ENCODE measurements at places on chromosomes 11 and 22.

DNA sequence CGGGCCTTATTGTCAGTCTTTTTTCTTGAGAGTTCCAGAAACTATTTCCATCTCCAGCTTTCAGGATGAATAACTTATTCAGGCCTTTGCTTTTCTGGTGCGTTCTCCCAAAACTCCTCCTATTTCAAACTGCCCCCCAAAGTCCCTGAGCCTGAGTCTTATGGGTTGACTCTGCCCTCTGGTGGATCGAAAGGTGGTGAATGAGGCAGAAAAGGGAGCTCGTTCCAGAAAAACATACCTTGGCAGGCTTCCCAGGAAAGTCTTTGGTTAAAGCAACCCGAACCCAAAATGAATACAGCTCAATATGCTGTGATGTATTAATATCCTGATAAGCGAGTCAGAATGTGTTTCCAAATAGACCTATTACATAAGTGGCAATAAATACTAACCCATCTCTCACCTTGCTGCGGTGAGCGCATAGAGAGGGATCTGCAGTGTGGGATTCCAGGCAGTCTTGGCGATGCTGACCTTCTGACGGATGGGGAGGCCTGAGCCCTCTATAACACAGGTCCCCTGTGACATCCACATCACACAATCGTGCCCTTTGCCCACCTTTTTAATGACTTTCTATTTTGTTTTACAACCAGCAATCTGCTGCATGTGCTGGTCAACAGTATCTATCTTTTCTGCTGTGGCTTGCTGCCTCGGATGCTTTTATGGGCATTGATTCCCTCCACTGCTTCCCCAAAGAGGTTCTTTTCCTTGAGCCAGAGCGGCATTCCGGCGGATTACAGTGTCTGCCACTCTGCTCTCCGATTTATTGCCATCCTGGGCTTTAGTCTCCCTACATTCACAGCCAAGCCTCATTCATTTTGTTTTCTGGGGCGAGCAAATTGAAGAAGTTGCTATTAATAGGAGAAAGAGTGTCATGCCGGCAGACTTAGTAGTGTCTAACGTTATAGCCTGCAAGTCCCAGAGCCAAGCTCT, 756.8 kb downstream of the NTM start:
- no peak for DNase-seq

DNA sequence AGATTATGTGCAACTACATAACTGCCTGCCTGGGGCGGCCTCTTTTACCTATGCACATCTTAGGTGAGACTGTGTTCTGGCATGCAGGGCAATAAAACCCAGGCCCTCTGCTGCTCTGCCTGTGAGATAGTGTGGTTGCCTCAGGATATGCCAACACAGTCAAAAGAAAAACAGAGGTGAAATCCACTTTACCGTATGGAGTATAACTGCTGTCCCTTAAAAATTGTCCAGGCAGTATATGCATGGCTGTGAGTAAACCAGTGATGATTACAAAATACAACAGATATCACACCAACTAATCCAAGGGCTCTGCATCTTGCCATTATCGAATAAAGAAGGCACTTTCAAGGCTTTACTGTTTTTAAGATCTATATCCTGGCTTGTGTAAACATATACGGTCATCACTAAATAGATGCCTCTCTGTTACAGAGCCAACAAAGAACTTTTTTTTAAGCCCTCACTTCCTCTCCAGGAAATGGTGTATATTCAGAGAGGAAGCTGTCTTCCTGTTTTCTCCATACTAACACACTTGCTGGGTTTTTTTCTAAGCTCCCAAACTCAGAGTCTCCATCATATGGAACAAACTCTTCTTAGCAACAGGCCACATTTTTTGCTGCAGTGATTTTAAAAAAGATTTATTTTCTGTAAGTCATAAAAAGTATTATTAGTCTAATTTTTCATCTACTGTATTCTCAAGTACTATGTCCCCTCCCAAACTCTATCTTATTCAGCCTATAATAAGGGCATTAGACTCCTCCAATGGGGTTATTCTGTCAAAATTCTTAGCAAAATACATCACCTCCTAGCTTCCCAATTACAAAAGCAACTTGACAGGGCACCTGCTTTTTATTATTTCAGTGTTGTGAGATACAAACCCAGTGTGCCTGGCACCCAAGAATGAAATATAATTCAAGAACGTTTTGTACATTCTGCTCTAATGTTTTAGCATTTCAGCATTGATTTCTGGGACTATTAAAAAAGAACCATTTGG, 135.2 kb downstream of the MAML2 start:
- no peak for DNase-seq

- DNase-seq, result no peak
Measured at GRCh38 chr22:36220451-36220921, 18.8 kb downstream of the APOL2 start.

GRCh38 chr11:48165426-48165825, 51.2 kb upstream of the OR4B1 start:
- no peak for DNase-seq

DNA sequence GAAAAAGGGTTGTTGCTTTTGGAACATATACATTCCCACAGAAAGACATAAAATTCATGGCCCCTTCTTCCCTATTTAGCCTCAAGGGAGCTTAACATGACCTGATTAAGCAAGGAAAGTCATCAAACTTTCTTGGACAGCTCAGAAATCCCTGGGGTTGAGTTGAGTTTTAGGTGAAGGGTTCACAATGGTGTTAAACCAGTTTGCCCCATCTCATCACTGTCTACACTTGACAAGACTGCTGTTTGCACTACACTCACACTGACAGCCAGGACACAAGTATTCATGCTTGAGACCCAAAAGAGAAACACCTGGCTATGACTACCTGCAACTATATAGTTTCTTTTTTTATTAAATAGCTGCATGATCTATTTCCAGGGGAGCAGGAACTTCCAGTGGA, 209.8 kb upstream of the TMEM45B start:
- DNase-seq, result no peak

GRCh38 chr11:83666149-83666548, 380.0 kb upstream of the CCDC90B start:
- no peak for DNase-seq

- no peak for DNase-seq
Measured at GRCh38 chr11:12922980-12923507, 86.1 kb upstream of the RASSF10 start.

DNA sequence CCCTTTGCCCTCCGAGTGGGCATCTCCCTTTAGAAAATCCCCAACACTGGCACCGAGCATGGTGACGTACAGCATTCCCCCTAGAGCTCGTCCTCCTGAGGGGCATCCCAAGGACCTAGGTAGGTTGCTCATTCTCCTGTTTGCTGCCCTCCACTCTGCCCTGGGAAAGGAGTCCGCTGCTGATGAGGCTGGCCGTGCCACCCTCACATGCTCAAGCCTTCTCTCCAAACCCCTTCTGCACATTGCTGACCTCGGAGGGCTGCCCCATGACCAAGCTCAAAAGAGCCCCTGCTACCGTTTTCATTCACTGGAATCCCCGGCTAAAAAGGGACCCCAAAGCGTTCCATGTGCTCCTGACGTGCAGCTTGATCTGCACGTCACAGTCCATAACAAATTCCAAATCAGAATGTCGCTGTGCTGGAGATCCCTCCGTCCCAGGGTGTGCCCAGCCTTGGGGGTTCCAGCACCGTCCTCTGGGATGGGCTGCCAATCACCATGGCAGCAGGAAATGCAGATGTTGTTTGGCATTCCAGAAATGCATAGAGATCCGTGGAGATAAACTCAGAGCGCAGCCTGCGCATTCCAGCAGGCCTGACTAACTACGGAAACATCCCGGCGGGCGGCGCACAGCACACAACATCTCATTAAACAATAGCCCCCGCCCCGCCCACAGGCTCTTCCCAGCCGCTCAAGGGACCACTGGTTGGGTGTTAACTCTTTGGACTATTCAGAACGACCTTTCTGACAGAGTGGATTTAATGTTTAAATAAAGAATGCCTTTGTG, 26.3 kb upstream of the GNB1L start:
- no peak for DNase-seq

- no peak for DNase-seq
Measured at GRCh38 chr22:19052941-19053541, 69.2 kb downstream of the DGCR2 start.

DNA sequence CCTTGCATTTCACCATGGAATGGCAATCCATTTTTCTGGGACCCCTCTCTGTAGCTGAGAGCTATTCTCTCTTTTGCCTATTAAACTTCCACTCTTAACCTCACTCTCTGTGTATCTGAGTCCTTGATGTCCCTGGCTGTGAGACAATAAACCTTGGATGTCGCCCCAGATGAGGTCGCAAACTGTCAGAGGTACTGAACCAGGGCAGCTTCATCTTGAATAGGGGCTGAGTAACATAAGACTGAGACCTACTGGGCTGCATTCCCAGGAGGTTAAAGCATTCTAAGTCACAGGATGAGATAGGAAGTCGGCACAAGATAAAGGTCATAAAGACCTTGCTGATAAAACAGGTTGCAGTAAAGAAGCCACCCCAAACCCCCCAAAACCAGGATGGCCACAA, 68.0 kb downstream of the RSF1 start:
- no peak for DNase-seq

DNA sequence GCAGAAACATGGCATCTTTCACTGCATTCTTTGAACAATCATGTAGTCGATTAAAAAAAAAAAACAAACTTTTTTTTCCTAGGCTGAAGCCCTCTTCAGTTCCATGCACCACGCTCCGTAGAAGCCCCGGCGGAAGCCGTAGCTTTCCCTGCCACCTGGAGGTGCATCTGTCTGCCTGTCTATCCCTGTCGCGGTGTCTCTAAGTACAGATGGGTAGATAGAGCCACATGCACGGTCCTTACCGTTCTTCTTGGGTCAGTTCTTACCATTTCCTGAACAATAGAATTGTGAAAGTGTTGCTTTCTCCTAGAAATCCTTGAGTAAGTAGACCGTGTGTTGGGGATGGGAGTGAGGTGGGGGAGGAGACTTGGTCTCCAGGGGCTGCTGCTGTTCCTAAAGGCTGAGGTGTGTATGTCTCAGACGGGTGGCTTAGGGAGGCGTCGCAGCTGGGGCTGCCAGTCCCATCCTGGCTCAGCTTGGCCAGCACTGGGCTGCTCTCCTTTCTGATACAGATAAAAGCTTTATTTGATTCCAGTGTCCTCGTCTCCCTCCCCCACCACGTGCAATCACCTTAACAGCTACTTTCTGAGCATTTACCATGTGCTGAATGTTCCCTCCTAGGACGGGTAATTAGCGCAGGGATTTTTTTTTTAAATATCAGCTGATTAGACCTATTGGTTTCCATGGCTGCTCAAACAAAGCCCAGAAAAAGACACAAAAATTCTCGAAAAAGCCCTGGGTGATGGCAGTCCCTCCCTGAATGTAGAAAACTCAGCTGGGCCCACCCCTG, 46.8 kb downstream of the MACROD1 start:
- no peak for DNase-seq

DNA sequence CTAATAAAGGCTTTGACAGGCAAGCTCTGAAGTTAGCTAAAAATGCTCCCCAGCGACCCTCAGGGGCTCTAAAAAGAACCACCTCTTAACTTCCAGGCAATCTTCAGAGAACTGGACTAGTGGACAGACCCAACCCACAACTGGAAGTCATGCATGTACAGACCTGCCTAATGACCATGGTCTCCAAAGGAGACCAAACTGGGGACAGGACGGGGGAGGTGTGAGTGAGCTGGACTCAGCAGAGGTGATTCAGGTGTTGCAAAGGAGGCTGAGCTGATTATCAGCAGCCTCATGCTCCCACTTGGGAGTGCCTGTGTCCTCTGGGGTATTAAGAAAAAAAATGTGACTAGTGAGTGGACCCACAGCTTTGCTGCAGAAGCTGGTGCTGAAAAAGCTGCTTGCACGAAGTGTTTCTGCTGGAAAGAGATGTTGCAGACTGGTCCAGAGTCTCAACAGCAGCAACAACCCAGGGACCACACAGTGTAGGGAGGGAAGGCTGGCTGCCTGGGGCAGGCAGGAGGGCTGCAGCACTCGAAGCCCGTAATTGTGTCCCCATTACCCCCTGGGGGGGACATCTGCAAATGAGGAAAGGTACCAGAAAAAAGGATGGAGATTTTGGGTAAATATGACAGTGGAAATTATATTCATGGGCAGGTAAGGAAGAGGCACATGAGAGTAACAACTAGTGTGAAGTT, 35.3 kb downstream of the PITPNB start:
- no peak for DNase-seq

DNA sequence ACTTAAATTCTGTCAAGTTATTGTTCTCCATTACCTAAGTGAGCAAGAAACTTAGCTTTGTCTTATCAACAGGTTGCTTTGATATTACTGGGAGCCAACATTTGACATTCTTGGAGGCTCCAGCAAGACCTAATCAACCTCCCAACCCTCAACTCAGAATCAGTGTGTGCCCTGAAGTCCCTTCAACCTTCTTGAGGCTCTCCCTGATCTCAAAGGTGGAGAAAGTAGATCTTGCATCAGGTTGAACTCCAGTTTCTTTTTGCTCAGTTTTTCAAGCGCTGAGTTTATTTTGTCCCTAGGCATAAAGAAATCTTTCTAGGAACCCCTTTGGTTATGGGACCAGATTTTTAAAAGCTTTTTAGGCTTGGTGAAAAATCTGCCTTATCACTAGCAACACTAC, 1.4 kb downstream of the FAM111A start:
- no peak for DNase-seq

DNA sequence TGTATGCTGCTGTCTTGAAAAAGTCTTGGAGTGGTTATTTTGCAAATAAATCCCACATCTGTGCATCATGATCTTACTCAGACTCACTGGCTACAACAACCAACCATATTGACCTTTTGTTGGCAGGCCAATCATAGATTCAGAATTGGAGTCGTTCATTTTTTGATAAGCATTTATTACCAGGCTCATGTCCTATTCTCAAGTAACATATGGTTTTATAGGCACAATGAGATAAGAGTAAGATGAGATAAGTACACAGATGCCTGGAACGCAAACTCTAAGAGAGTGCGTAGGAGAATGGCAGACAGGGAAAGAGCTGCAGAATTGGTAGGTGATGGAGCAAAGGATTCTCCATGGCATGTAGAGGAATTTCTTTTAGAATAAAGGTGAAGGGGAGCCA, 71.6 kb upstream of the SLC5A12 start:
- no peak for DNase-seq

DNA sequence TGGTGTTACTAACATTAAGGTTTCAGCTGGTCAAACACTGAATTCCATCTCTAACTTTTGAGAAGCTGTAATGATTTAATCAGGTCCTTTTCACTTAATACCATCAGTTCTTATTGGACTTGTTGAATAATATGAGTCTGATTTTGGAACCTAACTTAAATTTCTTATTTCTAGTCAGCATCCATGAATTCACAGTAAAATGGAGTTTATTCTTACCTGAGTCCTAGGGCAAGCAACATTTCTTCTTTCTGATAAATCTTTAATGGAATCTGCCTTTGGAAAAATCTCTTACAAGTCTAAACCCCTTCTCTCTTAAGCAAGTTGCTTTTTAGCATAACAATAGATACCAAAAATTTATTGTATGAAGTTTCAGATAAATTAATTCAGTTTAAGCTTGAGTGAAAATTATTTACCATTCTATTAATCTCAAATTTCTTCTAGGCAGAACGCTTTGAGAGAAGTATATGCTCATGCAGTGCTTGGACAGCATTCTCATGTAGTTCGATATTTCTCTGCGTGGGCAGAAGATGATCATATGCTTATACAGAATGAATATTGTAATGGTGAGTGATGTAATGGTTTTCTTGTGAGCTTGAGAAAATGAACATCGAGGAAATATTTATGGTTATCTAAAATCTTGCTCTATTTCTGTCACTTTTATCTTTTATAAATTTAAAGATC, 3.4 kb downstream of the WEE1 start:
- no peak for DNase-seq
